Caco-2 (cell line): ENCODE measurements at places on chromosomes 12 and 14. TPM values are rescaled to one million over a fixed set of nuclear protein-coding genes. Genes with fewer than 3 reads are reported as not detected.

DNA sequence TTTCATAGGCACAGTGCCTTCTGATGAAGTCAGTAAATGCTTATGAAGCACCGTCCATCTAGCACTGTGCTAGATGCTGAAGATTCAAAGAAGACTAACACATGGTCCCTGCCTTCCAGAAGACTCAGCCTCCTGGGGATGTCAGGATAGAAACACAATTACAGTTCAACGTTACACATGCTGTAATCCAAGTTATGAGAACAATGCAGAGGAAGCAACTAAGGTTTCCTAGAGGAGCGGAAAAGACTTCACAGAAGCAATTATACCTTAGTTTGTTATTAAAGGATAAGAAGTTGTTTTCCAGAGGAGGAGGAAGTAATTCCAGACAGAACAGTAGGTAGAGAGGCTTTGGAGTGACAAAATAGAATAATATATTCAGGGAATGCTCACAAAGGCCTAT lies 66.9 kb upstream of the FGD4 start:
- no peak for DNase-seq

DNA sequence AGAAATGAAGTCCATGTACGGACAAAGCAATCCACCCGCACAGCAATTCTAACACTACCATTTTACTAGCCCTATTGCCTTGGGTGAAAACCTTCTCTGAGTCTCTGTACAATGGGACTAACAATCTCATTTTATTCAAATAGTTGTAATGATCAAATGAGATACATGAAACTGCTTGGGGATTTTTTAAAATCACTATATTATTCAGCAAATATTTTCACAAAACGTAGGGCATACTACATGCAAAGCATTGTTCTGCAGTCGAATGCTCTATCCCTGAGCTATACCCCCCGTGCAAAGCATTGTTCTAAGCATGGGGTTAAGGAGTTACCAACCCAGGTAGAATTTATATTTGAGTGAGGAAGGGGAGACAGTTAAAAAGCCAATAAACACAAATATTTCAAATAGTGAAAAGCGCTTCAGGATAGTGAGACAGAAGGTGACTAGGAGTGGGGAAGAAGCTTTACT lies 554 bp upstream of the ATF7 start:
- no peak for DNase-seq

GRCh38 chr14:70957710-70958109 lies 50.5 kb downstream of the PCNX1 start:
- no peak for DNase-seq

DNA sequence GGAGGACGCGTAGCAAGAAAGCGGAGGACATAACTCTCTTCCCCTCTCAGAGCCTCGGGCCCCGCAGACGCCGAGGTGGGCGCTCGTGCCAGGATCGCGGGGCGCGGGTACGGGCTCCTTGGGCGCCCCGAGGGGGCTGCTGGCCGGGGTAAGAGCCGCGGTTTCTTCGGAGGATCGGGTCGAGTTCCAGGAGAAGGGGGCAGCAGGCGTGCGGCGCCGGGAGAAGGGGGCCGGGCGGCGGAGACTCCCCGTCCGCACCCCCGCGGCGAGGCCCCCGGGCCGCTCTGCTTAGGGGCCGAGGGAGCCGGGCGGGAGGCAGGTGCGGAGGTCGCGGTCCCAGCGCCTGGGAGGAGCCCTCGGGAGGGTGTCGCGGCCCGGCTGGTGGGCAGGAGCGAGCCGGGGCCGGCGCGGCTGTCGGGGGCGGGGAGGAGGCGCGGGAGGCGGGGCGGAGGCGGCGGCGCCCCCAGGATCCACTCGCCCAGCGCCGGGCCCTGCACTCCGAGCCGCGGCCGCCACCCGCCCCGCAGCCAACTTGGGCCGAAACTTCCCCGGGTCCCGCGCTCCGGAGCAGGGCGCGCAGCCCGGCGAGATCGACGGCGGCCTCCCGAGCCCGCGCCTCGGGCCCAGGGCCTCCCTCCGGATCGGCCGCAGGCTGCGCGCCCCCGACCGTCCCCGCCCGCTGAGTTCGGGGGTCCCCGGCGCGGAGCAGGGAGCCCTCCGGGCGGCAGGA lies 64.4 kb downstream of the FBXL14 start:
- peak; percentile 38 for DNase-seq

GRCh38 chr12:89051065-89051677 lies 301.1 kb downstream of the DUSP6 start:
- peak; percentile 61 for DNase-seq

- DNase-seq: peak; percentile 62
Measured at GRCh38 chr14:20327005-20327869, 5.8 kb downstream of the CCNB1IP1 start.

GRCh38 chr14:29734732-29735131 lies 192.9 kb downstream of the PRKD1 start:
- DNase-seq: no peak

DNA sequence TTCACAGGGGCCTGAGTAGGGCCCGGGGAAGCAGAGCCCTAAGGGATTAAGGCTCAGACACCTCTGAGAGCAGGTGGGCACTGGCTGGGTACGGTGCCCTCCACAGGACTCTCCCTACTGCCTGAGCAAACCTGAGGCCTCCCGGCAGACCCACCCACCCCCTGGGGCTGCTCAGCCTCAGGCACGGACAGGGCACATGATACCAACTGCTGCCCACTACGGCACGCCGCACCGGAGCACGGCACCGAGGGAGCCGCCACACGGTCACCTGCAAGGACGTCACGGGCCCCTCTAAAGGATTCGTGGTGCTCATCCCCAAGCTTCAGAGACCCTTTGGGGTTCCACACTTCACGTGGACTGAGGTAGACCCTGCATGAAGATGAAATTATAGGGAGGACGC lies 7.1 kb downstream of the LTBR start:
- no peak for DNase-seq

- DNase-seq: no peak
Measured at GRCh38 chr14:64706119-64706592, 1.9 kb downstream of the PLEKHG3 start.

- no peak for DNase-seq
Measured at GRCh38 chr14:74262076-74262475, 22.8 kb downstream of the VSX2 start.

GRCh38 chr12:54016478-54016964 lies 7.7 kb downstream of the HOXC8 start:
- DNase-seq: peak; percentile 57

DNA sequence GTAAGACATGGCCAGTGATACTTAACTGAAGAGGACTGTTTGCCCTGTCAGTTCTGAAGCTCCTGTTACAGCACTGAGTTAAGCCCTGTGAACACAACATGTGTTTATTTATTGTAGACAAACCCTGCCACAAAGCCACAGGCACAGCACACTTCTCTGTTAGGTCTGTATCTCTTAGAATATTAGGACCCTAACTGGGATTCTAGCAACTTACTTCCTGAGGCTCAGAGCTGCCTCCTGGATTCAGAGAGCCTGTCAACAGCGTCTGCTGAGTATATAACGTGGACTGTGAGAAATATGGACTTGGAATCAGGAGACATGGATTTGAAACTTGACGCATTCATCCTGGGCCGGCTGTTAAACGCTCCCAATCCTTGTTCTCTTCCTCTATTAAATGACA lies 135.0 kb upstream of the HIF1A start:
- no peak for DNase-seq

GRCh38 chr12:121711361-121712189 lies 977 bp upstream of the TMEM120B start:
- no peak for DNase-seq

- DNase-seq: no peak
Measured at GRCh38 chr12:57836442-57837375, 9.8 kb downstream of the CTDSP2 start.

- DNase-seq: no peak
Measured at GRCh38 chr14:68947802-68948201, 31.3 kb downstream of the ACTN1 start.

- DNase-seq: no peak
Measured at GRCh38 chr12:110742096-110742717, 484 bp downstream of the PPP1CC start.

DNA sequence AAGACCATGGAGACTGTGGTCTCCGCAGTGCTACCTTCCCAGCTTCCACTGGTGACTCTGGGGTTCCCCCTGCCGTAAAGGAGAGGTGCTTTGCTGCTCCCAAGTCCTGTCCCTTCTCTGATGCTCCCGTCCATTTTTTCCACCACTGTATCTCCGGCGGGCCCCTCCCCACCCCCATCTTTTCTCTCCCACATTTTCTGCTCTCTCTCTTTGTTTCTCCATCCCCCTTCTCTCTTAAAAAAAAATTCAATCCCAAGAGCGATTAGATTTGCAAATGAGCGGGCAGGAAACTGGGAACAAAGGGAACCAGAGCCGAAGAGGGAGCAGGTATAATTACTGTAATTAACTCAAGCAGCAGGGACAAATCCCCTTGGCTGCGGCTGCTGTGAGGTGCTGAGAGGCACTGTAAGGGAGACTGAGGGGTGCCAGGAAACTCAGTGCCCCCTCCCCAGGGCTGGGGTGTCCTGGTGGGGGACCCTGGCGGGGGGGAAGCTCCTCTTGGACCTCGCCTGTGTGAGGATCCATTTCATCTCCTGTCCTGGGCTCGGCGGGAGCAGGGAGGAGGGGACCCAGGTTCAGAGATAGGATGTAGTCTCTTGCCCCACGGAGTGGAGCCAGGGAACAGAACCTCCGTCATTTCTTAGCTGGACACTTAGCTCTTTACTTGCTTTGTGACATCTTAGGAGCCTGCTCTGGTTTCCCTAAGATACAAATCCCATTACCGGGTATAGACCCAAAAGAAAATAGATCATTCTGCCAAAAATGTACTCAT lies 140.4 kb upstream of the NRXN3 start:
- no peak for DNase-seq

- no peak for DNase-seq
Measured at GRCh38 chr12:93737457-93738198, 60.5 kb downstream of the CRADD start.

GRCh38 chr14:35159742-35160409 lies 37.5 kb downstream of the PRORP start:
- no peak for DNase-seq

DNA sequence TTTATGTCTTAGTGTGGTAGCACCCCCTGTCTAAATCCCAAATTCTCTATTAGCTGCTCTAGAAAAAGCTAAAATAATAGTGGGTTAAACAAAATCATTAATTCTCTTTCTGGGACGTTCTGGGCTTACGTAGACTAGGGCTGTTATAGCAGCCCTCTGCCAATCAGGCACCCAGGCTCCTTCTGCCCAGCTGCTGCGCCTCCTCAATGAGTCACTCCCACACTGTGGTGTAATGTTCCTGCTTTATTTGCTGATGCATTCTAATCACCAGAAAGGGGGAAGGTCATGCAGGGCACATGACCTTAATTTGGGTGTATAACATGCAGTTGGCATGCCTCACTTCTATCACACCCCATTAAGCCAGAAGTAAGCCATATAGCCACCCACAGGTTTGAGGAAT lies 294.5 kb downstream of the GALC start:
- DNase-seq: no peak

DNA sequence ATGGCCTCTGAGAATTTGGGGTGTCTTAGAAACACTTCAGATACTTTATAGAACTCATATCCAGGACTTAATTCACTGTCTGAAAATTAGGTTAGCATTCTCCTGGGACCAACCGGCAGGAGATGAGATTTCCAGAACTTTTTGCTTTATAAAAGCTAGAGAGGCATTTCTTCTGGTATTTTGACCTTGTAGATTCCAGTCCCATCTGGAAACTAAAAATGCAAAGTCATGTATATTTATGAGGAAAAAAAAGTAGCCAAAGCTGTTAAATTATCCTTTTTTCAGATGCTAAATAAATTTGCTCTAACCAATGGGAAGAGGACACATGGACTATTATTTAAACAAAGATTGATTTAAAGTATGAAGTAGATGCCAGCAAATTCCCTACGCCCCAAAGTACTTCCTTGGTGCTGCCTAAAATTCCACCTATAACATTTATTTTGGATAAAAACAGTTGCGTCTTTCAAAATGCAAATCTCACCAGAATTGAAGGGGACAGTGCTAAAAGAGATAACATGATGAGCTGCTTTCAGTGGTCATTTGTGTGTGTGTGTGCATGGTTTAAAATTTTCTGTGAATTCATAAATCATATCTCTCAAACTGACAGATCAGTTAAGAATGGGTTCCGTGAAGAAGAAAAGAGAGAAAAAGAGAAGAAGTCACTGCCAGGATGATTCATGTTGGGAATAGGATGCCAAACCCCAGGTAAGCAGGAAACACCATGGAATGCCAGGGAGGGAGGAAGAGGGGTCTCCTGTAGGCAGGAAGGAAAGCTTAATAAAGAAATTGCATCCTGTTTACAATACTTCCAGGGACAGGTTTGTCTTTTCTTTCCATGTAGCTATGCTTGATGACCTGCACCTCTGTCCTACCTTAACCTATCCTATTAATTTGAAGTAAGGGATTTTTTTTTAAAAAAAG lies 97.7 kb upstream of the RGS6 start:
- no peak for DNase-seq

- no peak for DNase-seq
Measured at GRCh38 chr14:50772412-50772811, 58.5 kb downstream of the NIN start.

DNA sequence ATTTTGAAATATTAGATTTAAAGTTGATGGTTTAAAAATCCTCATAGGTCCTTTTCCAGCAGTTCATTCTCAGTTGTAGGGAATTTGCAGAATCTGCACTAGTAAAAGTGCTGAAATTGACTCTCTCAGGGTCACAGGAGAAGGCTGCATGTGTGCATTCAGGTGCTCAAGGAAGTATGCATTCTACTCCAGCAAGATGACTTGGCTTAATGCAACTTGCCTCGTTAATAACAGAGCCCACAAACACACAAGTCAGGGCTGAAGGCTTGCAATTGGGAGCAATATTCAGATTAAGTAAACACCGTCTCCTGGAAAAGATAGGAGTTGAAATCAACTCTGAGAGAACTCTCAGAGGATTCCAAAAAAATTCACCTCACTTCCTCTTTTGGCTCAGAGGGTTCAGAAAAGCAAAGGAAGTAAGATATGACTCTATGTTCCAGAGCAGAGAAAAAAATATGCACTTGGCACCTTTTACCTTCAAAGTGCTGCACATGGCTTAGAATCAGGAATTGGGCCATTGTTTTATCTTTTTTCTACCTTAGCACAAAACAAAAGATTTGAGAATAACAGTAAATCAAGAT lies 406.3 kb upstream of the DCN start:
- no peak for DNase-seq

DNA sequence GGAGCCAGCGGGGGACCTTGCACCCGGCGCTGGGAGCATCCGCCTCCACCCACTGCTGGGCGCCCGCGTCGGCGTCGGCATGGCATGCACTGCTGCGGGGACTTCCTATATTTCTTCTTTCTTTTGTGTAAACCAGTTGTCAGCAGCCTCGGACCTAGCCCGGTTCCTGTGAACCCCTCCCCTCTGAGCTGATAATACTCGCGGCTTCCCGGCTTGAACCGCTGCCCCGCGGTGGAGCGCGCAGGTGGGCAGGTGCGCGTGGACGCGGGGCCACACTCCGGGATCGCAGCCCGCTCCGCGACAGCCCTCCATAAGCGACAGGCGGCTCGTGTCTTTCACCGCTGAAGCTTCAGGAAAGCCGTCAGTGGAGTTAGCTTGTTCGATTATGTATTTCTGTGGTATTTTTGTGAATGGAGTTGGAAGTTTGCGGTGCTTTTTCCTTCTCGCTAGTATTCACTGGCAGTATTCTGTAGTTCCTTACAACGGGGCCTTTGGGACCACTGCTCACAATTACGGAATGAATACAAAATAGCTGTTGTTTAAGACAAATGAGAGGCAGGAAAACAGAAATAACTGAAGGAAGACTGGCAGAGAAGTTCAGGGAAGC lies 870 bp downstream of the BMAL2 start:
- DNase-seq: peak; percentile 59

SPIC gene
- total RNA-seq: not detected in 2 replicates

GNB3 gene
- total RNA-seq: 3.9 and 5.1 TPM in 2 replicates

FGF6 gene
- total RNA-seq: not detected in 2 replicates

LRP6 gene
- 72.7 and 78.4 TPM in 2 replicates for total RNA-seq

SLC4A8 gene
- total RNA-seq: 62.7 and 67.0 TPM in 2 replicates

KRT78 gene
- not detected in 2 replicates for total RNA-seq

STK38L gene
- total RNA-seq: 52.0 and 59.4 TPM in 2 replicates

ZNF839 gene
- 9.8 and 11.9 TPM in 2 replicates for total RNA-seq
